ENCODE measurements at places on chromosomes 12 and 14.

- peak; percentile 64 for DNase-seq
Measured at GRCh38 chr12:119544765-119545625, 48.6 kb upstream of the TMEM233 start.

DNA sequence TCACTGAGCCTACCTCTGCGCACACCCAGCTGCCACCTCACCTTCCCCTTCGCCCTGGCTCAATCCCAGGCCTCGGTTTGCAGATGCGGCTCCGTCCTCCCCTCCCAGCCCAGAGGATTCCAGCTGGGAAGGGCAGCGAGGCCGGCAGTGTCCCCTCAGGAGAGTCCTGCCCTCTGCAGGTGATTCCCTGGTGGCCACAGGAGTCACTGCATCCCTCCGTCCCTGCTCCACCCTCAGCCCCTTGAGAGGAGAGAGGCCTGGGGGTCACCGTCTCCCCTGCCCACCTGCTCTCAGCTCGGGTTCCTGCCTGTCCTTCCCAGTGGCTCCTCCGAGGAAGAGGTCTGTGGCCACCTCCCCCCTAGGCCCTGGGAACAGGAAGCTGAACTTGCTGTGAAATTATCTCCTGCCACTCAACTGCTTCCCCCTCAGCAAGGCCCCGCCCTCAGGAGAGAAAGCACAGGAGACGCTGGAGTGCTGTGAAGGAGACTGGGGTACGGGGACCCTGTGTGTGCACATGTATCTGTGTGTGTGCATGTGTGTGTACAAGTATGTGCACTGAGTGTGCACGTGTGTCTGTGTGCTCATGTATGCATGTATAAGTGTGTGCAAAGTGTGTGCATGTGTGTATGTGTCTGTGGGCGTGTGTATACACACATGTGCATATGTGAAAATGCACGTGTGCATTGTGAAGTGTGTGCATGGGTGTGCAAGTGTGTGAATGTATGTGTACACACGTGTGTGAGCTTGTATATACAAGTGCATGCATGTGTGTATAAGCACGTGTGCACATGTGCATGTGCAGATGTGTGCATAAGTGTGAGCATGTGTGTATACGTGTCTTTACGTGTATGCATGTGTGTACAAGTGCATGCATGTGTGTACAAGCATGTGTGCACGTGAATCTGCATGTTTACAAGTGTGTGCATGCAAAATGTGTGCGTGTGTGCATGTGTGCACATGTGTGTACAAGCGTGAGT is 13.2 kb upstream of the GALNT9 start:
- DNase-seq: peak; percentile 10

DNA sequence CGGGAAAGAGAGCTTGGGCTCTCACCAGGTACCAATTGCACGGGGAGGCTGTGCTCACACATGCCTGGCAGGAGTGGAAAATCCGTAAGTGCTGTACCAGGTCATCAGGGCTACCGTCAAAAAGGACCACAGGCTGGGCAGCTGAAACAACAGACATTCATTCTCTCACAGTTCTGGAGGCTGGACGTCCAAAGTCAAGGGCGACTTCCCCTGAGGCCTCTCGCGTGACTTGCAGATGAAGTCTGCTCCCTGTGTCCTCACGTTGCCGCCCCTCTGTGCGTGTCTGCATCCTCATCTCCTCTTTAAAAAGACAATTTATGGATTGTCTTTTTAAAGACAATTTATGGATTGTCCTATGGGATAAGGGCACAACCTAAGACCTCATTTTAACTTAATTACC is 73.8 kb upstream of the FZD10 start:
- no peak for DNase-seq

DNA sequence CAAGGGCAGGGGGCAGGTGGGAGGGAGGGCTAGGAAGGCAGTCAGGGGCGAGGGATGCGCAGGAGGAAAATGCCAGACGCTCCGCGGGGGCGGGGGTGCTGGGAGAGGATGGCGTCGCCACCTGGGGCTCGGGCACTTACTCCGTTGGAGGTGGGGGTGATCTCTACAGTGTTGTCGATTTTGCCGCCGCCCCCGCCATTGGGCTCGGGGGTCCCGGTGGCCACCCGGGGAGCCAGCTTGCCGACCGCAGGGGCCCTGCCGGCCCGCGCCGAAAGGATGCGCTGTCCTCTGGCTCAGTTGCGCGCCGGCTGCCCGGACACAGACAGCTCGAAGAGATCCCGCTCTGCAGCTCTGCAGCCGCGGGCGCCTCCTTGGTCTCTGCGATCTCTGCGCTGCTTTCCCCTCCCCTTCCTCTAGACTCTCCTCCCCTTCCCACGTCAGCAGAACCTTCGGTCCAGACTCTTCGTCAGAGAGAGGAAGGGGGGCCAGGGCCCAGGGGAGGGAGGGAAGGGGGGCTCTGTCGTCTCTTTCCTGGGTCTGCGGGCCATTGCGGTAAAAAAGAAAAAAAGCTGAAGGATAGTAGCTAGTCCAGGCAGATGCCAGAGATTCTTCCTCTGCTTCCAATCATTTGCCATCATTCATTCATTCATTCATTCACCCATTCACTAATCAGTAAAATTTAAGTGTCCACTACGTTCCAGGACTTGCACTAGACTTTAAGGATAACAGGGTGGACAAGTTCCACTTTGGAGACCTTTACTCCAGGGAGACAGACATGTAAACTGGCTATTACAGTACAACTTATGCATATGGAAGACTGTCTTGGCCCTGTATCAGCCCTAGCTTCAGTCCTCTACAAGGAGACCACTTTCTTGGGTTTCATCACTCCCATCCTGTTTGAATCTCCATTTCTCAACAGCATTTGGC is at the start of gene SLC22A17:
TSS of gene SLC22A17 (minus strand) at position 382 of the 927 bp plus-strand sequence.
- DNase-seq: no peak

DNA sequence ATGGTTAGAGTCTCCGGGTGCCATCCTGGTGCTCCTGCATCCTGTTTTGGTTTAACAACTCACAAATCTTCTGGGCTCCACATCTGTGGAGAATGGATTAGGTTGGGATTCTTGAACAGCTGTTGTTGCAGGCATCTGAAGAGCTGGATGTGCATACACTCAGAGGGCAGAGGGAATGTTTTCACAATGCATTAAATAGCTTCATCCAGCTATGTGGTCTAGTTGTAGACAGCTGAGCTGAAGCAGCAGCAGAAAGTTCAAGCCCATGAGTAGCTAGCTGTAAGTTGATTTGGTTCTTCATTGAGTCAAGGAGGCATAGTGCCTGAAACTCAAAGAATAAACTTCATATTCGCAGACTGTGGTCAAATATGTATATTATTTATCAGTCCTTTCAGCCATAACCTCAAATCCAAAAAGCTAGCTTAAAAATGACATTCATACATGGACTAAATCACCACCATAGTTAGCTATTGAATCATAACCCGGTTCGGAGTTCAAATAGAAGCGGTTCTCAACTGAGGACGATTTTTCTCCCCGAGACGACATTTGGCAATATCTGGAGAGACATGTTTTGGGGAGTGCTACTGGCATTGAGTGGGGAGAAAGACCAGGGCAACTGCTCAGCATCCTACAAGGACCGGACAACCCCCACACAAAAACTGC is 858 bp upstream of the ANKRD13A start:
- DNase-seq: no peak

DNA sequence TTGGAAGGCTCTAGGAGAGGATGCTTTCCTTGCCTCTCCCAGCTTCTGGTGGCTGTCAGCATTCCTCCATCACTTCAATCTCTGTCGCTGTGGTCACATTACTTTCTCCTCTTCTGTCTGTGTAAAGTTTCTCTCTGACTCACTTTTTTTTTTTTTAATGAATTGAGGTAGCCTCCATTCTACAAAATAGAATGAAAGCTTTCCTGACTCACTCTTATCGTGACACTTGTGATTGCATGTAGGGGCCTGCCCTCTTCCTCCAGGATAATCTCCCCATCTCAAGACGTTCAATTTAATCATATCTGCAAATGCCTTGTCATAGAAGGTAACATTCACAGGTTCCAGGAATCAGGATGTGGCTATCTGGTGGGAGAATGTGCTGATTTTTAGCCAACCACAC is 153.5 kb upstream of the HMGA2 start:
- no peak for DNase-seq

DNA sequence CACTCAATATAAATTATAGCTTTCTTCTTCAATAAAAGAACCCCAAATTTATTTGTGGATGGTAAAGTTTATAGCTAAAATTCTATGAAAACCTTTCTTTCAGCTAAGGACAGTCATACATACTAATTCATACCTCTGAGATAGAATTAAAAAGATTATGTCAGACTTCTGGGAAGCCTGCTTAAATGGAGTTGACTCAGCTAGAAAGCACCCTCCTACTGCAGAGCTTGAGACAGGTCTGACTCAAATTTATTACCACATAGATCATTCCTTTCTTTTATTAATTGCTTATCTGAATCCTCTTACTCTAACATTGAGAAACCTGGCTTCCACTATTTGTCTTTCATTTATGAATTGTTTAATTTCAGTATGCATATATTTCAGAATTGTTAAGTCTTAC is 1007.0 kb upstream of the LRFN5 start:
- no peak for DNase-seq

GRCh38 chr14:33554988-33555387 is 395.9 kb downstream of the EGLN3 start:
- DNase-seq: no peak

- no peak for DNase-seq
Measured at GRCh38 chr12:89067421-89068187, 284.7 kb downstream of the DUSP6 start.

GRCh38 chr14:101876555-101876938 is 87.8 kb upstream of the DYNC1H1 start:
- DNase-seq: peak; percentile 91

- DNase-seq: no peak
Measured at GRCh38 chr12:103748002-103748401, 93.0 kb downstream of the NT5DC3 start.

GRCh38 chr12:22993609-22994315 is 368.8 kb downstream of the ETNK1 start:
- DNase-seq: no peak

DNA sequence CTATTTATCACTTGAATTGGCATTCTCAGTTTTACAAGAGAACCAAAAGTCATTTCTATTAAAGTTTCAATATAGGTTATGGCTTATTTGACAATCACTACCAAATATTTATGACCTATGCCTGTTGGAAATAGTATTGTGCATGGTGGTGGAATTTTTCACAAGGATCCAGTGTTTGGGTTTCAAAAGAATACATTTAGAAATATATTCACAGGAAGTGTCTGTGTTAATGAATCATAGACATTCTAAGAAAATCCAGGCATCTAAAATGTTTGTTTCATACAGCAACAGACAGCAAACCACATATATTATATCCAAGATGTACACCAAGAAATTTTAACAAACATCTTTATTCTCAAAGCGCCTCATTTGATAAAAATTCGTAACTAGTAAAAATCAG is 92.7 kb downstream of the MED13L start:
- no peak for DNase-seq

DNA sequence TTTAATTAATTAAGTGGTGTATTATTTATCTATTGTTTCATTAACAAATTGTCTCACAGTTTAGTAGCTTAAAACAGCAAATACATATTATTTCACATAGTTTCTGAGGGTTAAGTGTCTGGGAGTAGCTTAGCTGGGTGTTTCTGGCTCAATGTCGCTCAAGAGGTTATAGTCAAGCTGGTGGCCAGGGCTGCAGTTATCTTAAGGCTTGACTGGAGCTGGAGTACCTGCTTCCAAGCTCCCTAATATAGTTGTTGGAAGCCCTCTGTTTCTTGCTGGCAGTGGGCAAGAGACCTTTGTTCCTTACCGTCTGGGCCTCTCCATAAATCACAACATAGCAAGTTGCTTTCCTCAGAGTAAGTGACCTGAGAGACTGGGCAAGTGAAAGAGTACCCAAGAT is 66.6 kb downstream of the RAD51B start:
- no peak for DNase-seq

DNA sequence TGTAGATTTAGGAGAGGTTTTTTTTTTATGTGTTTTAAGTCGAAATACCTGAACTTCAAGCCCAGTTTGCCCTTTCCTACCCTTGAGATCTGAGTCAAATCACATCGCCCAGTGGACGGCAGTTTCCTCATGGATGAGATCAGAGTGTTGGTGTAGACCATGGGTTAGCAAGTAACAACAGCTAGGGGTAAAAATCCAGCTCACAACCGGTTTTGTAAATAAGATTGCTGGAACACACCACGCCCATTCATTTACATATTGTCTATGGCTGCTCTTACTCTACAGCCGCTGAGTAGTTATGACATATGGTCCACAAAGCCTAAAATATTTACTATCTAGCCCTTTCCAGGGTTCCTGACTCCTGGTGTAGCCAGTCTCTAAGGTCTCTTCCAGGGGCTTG is 158.5 kb upstream of the PLEKHG7 start:
- DNase-seq: no peak

DNA sequence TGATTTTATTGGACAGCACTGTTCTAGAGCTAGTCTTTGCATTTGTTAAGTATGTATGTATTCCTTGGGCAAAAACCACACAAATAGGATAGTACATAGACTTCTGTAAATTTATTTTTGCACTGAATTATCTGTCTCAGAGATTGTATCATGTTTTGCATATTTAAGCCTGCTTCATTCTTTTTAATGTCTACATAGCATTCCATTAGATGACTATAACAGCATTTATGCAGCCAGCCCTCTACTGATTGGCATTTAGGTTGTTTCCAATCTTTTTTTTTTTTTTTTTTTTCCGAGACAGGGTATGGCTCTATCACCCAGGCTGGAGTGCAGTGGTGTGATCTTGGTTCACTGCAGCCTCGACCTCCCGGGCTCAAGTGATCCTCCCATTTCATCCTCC is 34.5 kb downstream of the SYNDIG1L start:
- DNase-seq: no peak

DNA sequence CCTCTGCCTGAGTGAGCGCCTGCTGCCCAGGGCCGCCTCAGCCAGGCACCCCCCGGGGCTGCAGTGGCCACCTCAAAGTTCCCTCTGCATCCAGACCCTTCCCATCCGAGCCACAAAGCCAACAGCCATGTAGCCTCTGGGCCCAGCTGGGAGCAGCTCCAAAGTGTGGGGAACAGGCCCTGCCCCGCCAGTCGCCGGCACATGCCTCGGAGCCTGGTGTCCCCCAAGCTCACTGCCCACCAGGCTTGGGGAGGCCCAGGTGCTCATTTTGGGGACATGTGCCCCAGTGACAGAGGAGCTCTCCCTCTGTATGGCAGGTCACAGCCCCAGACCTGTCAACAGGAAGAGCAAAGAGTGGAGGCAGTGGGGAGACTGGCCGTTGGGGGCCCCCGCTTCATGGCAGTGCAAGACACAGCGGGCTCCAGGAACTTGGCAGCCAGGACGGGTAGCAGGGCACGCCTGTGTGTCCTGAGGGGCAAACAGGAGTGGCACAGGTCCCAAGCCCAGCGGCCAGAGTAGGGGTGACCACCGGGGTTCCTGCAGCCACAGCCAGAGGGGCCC is 29.9 kb downstream of the JAG2 start:
- no peak for DNase-seq

GRCh38 chr14:53696217-53696965 is 260.2 kb downstream of the BMP4 start:
- DNase-seq: no peak
